Fibroblast of skin of left quadriceps (primary cell): ENCODE measurements at places on chromosomes 7 and 10.
A peak's percentile ranks its signal among the peaks of the same experiment; 100 is the strongest.

DNA sequence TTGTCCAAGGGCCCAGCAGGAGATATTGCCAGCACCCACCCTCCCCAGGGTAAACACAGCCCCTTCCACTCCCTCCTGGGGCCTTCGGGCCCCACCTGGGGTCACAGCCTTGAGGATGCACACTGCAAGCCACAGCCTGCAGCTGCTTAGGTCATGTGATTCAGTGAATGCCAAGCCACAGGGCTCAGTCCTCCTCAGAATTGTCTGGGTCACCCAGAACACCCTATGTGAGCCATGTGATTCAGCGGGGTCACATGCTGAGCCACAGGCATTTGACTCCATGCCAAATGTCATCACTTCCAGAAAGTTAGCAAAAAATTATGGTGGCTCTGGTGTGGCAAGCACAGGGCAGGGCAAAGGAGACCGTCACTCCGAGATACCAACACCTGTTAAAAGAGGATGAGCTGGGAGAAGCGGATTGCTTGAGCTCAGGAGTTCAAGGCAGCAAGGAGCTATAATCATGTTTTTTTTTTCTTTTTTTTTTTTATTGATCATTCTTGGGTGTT lies 17.2 kb upstream of the PSAP start:
- DNase-seq: no peak

- DNase-seq: no peak
Measured at GRCh38 chr10:112826018-112826697, 123.9 kb upstream of the TCF7L2 start.

DNA sequence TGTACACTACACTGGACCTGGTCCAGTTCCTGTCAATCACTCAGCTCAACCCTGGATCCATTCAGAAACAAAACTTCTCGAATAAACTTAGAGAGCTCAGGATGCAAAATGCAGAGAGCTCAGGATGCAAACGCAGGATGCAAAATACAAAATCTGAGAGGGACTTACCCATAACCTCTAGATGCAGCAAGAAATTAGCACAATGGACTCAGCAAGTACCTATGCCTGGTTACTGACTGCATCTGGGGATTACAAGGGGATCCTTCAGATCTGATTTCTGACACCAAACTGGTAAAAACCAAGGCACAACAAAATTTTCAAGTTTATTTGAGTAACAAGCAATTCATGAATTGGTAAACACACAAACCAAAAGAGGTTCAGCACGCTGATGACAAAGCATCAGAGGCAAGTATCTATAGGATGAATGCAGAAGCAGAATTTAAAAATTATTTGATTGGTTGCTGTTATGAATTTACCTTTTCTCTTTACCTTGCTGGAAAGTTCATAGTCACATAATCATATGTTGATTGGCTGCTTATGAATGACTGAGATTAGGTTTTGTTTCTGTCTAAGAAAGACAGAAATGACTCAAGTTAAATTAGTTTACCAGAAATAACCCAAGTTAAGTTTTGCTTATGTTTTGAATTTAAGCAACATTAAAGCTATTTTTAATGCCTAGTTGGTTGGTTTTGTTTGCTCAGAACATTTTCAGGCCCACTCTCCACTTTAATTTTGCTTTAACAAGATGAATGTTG lies 11.4 kb downstream of the GIMAP6 start:
- DNase-seq: no peak

DNA sequence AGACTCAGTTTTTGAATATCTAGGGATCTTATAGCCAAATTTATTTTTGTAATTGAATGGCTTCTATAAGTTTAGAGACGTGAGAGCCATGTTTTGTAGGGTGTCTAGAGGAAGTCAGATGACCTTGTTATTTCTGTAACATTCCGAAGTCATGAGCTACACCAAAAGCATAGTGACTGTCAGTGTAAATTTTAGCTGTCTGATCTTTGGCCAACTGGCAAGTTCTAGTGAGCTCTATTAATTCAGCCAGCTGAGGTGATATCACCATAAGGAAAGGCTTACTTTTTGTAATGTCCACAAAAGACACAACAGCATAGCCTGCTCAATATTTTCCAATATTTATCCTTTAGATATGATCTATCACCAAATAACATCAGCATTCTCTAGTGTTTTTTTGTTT lies 9.9 kb upstream of the NT5C3A start:
- DNase-seq: peak; percentile 42

- DNase-seq: no peak
Measured at GRCh38 chr10:18190840-18191239, 50.6 kb downstream of the CACNB2 start.

DNA sequence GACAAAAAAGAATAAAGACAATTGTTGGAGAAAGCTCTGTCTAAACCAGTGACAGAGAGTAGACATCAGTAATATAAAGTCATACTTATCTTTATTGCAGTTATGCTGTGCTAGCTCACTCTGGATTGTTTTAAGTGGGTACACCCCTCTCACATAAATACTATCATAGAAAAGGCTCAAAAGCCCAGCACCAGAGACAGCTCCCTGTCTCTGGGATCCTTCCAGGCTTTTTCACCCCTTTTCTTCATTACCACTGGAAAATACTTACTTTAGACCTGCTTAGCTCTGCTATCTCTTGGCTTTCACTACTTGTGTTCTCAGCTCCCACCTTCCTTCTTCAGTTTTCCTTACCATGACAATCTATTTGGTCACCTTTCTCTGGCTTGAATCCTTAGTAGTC lies 259.1 kb upstream of the MINDY3 start:
- no peak for DNase-seq

DNA sequence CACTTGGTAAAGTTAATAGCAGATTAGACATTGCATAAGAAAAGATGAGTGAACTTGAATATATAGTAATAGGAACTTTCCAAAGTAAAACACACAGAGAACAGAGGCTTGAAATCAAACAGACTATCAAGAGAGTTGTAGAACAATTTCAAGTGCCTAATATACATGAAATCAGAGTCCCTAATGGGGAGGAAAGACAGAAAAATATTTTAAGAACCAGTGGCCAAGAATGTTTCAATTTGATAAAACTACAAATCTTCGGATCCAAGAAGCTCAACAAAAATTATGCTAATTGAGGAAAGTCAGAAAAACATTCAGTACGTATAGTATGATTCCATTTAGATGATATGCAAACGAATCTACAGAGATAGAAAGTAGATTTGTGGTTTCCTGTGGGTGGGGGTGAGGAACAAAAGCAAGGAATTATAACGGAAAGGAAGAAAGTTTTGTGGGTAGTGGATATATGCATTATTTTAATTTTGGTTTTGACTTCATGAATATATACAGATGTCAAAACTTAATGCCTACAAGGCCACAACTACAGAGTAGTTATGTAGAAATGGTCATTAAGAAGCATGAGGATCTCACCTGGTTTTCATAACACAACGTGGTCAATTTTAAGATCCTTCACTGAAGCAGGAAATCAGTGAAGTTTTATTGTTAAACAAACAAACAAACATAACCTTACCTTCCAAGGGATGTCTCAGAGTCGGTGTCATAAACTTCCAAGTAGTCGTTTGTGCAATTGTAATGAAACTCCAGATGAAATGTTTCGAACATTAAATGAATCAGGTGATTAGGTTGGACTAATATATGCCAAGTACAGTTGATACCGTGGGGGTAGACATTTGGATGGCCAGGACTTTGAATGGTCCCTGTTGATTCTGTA lies 62.0 kb downstream of the CUBN start:
- DNase-seq: peak; percentile 44

DNA sequence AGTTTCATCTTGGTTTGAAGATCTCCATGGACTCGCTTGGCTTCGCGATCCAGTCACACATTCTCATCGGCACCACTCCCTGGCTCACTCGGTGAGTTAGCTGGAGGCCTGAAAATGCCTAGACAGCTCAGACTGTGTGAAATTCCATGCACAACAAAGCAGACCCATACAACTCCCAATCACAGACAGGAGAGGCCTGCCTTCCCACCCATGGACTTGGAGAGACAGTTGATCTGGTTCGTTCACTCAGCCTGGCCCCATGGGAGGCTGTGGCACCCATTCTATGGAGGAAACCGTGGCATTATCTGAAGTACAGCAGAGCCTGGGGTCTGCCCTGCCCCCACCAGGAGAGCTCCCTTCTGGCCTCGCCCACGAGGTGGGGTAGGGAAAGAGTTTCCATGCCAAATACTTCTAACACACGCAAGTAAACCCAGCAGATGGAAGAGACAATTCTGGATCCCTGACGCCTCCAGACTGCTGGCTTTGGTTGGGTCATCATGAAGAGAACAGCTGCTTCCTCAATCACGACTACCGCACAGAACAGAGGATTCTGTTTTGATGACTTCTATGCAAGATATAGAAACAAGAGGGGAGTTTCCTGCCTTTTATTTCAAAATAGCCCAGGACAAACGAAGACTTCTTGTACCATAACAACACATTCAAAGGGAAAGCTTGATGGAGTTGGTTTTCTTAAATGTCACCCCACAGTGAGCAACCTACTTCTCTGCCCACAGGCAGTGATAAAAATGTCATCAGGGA lies 15.9 kb downstream of the FAM53B start:
- no peak for DNase-seq

GRCh38 chr7:48053736-48054135 lies 18.4 kb downstream of the C7orf57 start:
- DNase-seq: no peak

GRCh38 chr10:33570495-33570894 lies 236.0 kb upstream of the NRP1 start:
- DNase-seq: no peak

GRCh38 chr7:101784292-101785127 lies 32.9 kb upstream of the CUX1 start:
- DNase-seq: no peak

DNA sequence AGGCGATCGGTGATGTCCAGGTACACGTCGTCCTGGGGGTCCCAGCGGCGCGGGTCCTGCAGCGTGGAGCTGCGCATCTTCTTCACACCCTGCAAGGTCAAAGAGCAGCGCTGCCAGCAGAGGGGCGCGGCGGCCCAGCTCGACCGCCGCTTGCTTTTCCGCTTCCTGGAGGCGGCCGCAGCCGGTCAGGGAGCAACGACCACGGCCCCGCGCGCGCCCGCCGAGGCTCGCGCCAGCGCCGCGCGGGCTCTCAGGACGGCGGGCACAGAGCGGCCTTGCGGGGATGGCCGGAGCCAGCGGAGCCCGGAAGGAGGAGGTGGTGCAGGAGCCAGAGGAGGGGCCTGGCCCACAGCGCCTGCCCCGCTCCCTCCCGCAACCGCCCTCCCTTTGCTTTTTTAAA lies 76.4 kb upstream of the CDC14C start:
- no peak for DNase-seq

DNA sequence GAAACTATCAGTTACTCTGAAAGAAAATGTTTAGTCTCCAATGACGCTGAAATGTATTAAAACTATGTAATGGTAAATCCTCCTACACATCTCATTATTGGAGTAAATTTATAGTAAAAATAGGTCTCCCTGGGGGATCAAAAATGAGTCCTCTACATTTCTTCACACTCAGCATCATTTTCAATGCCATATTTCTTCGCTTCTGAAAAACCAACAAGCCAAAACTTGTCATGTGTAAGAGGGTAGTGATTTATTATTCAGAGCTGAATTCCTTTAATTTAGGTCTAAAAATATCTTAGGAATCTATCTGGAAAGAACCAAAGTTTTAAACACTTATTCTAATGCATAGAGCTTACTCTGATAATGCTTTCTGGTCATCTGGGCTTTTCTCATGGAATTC lies 3.0 kb downstream of the PDK4 start:
- DNase-seq: peak; percentile 9

DNA sequence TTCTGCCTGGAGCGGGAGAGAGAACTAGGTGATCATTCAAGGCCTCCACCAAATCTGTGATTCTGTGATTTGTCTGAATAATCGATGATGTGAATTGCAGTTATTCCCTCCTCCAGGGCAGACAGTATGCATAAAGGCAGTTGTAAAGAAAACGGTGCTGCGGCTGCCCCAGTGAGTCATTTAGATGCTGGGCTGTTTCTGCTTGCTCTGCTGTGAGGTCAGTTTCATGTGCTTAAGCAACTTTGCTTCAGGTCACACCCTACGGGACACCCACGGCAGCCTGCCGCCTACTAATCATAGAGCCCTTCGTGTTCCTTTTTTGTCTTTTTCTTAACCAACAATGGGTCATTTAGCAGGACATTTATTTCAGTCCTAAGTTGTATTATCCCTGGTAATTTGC lies 158.1 kb upstream of the PITRM1 start:
- no peak for DNase-seq

DNA sequence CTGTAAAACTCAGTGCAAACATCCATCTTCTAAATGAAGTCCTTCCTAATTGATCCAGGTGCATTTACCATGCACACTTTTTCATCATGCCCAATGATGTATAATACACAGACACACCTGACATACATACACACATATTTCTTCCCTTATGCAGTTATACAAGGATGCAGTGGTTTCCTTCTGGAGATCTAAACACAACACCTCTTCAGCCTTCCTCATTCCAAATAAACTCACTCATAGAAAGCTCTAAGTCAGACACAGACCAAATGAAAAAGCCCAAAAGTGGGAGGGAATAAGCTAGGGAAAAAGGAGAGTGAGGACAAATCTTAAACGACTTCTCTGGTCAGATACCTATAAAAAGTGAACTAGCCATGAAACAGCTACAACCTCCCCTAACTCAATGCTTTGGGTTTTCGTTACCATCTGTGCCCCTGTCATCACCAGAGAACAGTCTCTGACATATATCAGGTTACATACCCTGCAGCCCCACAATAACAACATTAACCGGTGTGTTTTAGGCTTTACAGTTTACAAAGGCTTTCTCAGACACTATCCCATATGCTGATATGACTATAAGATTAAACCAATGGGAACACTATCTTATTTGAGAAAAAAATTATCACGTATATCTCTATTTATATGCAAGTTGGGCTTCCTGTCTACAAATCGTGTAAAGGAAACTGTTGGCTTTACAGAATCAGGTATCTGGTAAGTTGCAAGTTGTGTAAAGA lies 675.2 kb downstream of the PHTF2 start:
- DNase-seq: no peak

DNA sequence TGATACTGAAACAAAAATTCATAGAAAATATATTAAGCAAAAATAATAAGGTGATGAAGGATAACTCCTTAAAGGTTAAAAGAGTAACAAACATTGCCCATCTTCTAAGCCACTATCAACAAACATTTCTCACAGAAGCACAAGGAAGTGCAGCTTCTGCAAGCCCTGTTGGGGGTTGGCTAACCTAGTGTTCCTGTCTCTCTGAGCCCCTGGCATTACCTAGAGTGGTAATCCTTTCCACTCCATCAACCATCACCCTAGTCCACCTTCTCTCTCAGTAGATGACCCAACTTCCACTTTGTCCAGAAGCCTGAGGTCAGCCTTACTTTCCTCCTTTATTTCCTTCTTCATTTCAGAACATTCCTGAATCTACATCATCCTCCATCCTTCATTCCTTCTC lies 59.7 kb downstream of the HIPK2 start:
- no peak for DNase-seq

- peak; percentile 57 for DNase-seq
Measured at GRCh38 chr10:52443419-52444388, 129.6 kb downstream of the DKK1 start.

GRCh38 chr7:55339033-55340000 lies 25.8 kb upstream of the LANCL2 start:
- DNase-seq: no peak

- no peak for DNase-seq
Measured at GRCh38 chr7:127123220-127123619, 129.5 kb downstream of the GRM8 start.
